ENCODE measurements at places on chromosomes 16 and 17.

DNA sequence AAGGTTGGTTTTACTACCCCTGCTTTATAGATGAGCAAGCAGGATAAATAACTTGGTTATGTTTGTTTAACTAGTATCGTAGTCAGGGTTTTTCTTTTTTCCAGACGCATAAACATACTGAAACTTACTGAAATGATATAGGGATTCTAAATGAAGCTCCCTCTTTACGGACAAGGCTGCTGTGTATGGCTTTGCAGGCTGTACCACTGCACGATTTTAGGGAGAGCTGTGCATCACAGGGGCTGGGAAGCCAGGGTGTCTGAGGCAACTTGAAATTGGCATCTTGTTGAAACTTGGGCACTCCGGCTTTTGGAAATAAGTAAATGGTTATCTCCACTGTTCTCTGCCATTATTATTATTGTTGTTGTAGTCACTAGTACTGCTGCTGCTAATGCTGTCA is 218.1 kb upstream of the CDH8 start:
- no peak for DNase-seq

DNA sequence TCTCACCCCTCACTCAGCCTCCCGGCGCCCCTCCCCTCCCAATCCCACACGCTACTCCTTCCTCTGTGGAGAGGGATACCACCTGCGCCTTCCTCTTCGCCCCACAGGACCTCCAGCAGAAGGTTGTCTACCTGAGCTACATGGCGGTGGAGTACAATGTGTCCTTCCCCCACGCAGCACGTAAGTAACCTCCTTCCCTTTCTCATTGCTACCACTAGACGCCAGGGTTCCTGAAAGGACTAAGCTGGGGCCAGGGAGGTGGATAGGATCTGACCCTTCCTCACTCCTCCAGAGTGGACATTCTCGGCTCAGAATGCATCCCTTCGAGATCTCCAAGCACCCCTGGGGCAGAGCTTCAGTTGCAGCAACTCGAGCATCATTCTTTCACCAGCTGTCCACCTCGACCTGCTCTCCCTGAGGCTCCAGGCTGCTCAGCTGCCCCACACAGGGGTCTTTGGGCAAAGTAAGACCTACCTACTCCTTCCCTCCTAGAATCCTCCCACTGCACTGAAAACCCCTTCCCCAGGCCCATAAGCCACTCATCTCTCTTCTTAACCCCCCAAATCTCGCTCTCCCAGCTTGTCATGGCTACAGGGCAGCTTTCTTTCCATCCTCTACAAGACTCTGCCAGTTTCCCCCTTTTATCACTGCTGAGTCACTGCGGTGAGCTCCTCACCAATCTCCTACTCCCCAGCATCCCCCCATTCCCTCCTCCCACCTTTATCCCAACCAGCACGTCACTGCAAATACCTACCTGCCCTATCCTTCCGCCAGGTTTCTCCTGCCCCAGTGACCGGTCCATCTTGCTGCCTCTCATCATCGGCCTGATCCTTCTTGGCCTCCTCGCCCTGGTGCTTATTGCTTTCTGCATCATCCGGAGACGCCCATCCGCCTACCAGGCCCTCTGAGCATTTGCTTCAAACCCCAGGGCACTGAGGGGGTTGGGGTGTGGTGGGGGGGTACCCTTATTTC is 1.5 kb downstream of the CD68 start:
- DNase-seq = no peak

- DNase-seq = peak; percentile 47
Measured at GRCh38 chr17:17849845-17850373, 13.1 kb upstream of the SREBF1 start.

GRCh38 chr17:50115756-50116155 is 14.2 kb downstream of the SAMD14 start:
- no peak for DNase-seq

GRCh38 chr17:61065263-61065773 is 334.3 kb upstream of the TBX2 start:
- no peak for DNase-seq

- DNase-seq = no peak
Measured at GRCh38 chr17:10798332-10798749, 5.6 kb downstream of the TMEM238L start.

DNA sequence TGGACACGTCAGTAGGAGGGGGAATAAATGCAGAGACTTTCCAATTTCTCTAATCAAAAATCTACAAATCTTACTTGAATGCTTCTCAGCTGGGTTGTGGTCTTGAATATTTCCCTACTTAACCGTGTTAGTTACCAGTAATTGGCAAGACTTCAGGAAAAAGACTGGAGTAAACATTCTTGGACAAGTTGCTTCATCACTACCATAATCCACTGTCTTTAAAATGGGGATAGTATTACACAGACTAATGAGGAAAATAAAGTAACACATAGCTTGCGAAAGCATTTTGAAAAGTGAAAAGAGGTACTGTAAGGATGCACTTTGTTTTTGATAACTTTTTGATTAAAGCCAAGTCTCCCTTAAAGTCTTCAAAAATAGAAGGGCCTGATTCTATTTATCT is 18.4 kb downstream of the MYH1 start:
- DNase-seq = no peak

DNA sequence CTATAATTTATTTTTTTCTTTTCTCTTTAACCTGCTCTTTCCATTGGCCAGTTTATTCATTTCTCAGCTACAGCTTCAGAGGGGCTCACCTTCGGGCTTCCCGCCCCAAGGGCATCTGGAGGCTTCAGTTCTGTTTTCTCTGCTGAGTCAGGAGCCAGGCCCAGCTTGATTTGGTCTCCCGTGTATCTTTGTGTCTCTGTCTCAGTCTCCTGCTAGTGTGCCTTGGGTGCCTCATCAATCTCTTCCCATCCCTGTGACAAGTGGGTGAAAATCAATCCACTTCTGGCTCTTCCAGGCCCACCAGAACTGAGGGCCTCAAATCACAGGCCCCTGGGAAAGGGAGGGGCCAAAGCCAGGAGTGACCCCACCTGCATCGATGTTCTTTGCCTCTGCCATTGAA is 72.1 kb downstream of the CCDC182 start:
- no peak for DNase-seq

DNA sequence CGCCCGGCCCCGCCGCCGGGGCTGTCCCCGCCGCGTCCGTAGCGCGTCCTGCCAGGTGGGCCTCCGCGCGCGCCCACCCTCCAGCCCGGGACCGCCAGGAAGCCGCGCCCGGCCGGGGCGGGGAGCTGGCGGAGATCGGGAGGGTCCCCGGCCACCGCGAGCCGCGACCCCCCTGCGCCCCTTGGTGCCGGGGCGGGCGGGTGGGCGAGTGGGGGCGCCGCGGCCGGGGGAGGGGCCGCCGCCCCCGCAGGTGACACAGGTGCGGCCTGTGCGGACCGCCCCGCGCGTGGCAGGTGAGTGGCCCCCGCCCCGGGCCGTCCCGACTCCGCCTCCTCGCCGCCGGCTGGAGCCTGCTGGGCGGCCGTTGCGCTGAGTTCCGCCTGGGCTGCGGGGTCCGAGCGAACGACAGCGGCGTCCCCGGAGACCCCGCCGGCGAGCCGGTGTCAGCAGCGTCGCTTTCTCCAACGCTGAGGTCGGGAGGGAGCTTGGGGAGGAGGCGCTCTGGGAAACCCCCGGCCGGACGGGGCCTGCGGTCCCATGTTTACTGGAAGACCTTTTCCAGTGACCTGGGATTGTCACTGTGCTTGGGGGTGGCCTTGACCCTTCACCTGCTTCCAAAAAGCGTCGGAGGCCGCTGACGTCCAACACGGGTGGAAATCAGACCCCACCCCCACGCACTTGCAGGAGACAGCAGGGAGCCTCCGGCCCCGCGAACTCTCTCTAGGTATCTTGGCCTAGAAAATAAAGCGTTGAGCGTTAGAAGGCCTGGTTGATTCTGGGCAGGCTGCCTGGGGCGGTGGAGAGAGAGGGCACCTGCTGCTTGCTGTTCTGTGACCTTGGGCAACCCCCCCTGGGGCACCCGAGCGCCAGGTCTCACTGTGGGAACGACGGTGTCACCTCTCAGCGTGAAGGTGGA is 542 bp downstream of the KLHL36 start:
- peak; percentile 22 for DNase-seq

- DNase-seq = no peak
Measured at GRCh38 chr16:68382296-68382718, 66.0 kb downstream of the SMPD3 start.

DNA sequence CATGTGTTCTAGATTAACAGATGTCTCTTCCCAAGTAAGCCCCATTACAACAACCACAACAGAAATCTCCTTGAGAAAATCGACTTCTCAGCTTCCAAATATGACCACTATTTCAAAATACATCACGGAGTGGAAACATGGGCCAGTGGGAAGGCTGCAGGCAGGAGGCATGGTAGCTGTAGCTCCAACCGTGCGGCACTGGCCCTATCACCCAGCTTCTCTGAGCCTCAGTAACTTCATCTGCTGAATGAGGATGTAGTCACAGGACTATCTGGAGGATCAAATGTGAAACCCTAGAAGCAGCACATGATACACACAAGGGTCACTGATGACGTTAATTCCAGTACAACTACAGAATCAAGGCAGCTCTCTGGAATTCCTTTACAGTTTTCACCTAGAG is 112.2 kb downstream of the VPS53 start:
- no peak for DNase-seq

GRCh38 chr16:60127196-60127595 is 1393.1 kb upstream of the GOT2 start:
- no peak for DNase-seq

GRCh38 chr17:77565166-77565565 is 393.3 kb upstream of the TNRC6C start:
- no peak for DNase-seq

GRCh38 chr16:49469930-49470451 is 96.4 kb downstream of the C16orf78 start:
- no peak for DNase-seq

- no peak for DNase-seq
Measured at GRCh38 chr16:31430380-31431052, 2.4 kb upstream of the COX6A2 start.

GRCh38 chr17:82107341-82107860 is 9.4 kb upstream of the FASN start:
- no peak for DNase-seq

DNA sequence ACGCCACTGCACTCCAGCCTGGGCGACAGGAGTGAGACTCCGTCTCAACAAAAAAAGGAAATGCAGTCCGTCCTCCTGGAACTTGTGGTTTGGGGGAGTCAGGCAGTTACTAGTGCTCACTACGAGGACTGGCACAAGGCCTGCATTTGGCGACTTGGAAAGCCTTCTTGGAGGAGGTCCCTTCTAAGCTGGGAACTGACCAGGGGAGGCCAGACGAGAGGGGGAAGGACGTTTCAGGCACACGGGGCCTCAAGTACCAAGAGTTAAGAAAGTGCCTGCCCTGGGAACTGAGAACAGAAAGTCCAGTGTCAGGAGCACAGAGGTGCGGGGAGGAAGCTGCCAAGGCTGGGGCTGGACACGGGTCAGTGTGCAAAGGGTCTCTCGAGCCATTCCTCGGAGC is 89.9 kb downstream of the ABR start:
- no peak for DNase-seq

DNA sequence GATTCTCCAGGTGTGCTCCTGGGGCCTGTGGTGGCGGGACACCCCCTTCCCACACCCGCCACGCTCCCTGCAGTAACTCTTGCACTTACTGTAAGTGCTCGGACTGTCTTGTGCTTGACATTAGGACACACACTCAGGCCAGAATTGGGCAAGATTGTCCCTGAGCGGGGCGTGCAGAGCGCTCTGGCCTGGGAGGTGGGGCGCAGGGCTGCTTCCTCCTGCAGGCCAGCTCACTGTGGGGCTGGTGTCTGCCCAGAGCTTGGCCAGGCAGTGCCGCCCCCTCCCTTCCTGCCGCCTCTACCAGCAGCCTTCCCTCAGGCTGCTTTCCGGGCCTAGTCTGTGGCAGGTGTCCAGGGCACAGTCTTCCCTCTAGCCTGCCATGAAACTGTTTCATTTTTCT is 6.1 kb upstream of the ATP6V0C start:
- no peak for DNase-seq

- no peak for DNase-seq
Measured at GRCh38 chr17:6780886-6781285, 4.9 kb downstream of the FBXO39 start.

DNA sequence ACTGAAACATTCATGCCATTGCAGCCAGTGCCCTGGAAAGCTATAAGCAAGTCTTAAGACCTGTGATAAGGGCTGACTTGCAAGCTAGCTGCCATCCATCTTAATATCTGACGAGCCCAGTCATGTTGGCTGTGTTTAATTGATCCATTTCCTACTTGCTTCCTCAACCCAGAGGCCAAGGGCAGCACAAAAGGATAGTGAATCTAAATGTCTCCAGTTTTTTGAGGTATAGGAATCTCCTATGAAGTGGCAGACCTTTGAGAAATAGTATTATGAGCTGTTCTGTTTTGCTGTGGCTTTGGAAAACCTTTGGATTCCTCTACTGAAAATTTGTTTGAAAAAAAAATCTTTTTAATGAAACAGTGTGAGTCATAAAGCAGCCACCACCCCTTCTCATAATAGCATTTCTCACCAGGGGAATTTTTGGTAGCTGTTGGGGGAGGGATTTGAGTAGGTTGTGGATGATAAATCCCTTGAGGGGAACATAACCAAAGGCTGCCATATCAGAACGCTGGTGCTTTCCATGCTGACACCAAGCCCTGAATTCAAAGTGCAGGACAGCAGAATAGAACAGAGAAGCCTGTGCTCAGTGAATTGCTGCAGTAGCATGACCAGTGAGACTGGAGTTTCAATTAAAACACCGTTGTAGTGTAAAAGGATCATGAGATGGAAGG is 12.9 kb downstream of the ZNRF1 start:
- DNase-seq = peak; percentile 32

- DNase-seq = no peak
Measured at GRCh38 chr16:74296104-74296431, 546 bp upstream of the PSMD7 start.

DNA sequence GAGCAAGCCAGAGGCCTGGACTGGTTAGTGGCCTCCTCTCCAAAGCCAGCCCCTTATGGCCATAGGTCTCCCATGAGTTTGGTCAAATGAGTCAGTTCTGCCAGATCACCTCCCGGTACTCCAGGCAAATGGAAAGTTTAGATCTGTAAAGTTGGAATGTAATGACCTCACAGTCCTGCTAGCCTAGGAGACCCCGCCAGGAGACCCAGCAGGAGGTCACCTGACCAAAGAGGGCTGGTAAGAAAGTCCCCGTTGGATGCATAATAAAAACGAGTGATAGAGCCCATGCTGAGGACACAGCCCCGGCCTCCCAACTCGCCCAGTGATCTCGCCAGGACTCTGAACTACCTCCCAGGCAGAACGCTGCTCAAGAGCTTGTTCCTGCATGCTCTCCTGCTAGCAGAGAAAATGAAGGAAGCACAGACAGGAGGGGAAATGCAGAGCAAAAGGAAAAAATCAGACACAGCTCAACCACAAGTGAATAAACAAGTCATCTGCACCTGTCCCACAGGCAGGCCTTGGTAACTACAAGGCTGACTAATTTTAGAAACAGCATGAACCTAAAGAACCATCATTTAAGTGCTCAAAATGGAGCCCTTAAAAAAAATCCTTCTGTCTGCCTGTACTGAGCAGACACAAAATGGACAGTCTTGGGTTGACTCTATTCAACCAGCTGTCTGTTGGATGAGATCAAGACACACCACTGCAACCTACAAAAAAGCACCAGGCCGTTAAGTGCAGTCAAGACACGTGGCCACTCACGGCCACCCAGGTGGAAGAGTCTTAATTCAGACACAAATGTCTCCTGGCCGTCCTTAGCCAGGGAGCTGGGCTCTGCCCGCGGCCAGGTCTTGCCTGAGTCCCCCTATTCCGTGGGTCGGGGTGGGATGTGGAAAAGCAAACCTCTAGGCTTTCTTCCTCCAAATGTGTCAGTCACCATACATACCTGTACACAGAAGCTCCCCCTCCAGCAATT is 9.2 kb downstream of the CDIP1 start:
- DNase-seq = no peak
